Mucosa of gallbladder (tissue), 1 donor: ENCODE measurements at places on chromosomes 16 and 17. TPM values are rescaled to one million over a fixed set of nuclear protein-coding genes. Genes with fewer than 3 reads are reported as not detected.

Gene KIF2B
- total RNA-seq, result not detected

Gene TBC1D3H
- not detected for total RNA-seq

Gene MYH1
- total RNA-seq, result 0.52 TPM

Gene HP
- total RNA-seq, result 27.5 TPM

Gene HBA2
- total RNA-seq, result 30.0 TPM

Gene CSH1
- total RNA-seq, result not detected

Gene DLX3
- 0.26 TPM for total RNA-seq

Gene CACNG4
- total RNA-seq, result not detected

Gene BAIAP3
- total RNA-seq, result 2.6 TPM

Gene TMEM100
- total RNA-seq, result 18.2 TPM

Gene DRG2
- 36.4 TPM for total RNA-seq

Gene OR1A1
- total RNA-seq, result not detected

Gene SRL
- total RNA-seq, result 1.4 TPM

Gene SLC6A2
- total RNA-seq, result 0.23 TPM

Gene CHST5
- 0.63 TPM for total RNA-seq

Gene ZNF19
- total RNA-seq, result 5.6 TPM

Gene AIPL1
- not detected for total RNA-seq

Gene CCL13
- total RNA-seq, result 1.5 TPM

Gene GRAP
- 7.8 TPM for total RNA-seq

Gene SOX15
- total RNA-seq, result 3.1 TPM

Gene NLE1
- 7.1 TPM for total RNA-seq

Gene KAT2A
- total RNA-seq, result 58.4 TPM

Gene GPR142
- total RNA-seq, result 0.20 TPM

Gene CCL4
- 27.6 TPM for total RNA-seq

Gene TSPOAP1
- 30.2 TPM for total RNA-seq

Gene HOXB1
- total RNA-seq, result not detected

Gene SGCA
- 23.5 TPM for total RNA-seq

Gene WWP2
- total RNA-seq, result 68.6 TPM

Gene PRCD
- total RNA-seq, result 4.3 TPM

Gene DLG4
- 36.5 TPM for total RNA-seq

Gene TBC1D3E
- total RNA-seq, result not detected

Gene GJC1
- total RNA-seq, result 17.3 TPM

Gene GGA2
- total RNA-seq, result 54.3 TPM

Gene GAS2L2
- total RNA-seq, result not detected

Gene DNAI2
- 0.32 TPM for total RNA-seq

Gene MARVELD3
- 28.8 TPM for total RNA-seq

Gene BAHCC1
- total RNA-seq, result 77.4 TPM

Gene ACAP1
- total RNA-seq, result 24.2 TPM

Gene KRT15
- 5.6 TPM for total RNA-seq

Gene HSF4
- total RNA-seq, result 51.3 TPM

Gene TAT
- total RNA-seq, result 2.5 TPM

Gene TP53TG3C
- not detected for total RNA-seq

Gene C1QTNF8
- total RNA-seq, result not detected

Gene ZNF286A
- 23.1 TPM for total RNA-seq

Gene KSR1
- 60.2 TPM for total RNA-seq

Gene GAST
- total RNA-seq, result not detected

Gene MYH11
- 1,761 TPM for total RNA-seq

Gene HLF
- 18.3 TPM for total RNA-seq

Gene LPO
- not detected for total RNA-seq

Gene HOXB2
- 23.4 TPM for total RNA-seq

Gene LRRC75A
- total RNA-seq, result 7.0 TPM

Gene GLIS2
- total RNA-seq, result 22.2 TPM

Gene MT1A
- total RNA-seq, result 1.9 TPM

Gene DPEP2
- total RNA-seq, result 3.4 TPM

Gene PPY
- total RNA-seq, result not detected

Gene BCAR1
- total RNA-seq, result 223 TPM

Gene MT1E
- 137 TPM for total RNA-seq

Gene CD7
- total RNA-seq, result 12.0 TPM
